ENCODE measurements at places on chromosomes 11 and 22.

DNA sequence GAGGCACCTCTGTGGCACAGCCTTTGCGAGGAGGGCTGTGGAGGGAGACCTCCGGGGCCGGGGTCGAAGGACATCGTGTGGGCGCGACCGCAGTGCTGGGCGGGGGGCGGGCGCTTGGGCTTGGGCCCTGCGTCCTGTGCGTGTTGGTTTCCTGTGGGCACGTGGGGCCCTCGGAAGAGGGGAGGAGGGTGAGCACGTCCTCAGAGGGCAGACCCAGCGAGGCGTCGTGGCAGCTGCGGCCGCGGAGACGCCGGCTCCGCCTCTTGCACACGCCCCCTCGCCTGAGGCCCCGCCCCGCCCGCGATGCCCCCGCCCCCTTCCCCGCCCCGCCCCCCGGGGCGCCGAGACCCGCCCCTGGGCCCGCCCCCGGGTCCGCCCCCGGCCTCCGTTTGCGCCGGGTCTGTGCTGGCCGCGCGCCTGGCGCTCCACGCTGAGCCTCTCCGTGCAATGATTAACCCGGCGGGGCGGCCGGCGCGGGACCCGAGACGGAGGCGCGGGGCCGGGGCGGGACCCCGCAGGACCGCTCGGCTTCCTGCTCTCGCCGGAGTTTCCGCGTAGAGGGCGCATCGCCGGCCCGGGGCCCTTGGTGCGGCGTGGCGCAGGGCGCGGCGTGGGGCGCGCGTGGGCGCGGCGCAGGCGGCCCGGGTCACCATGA lies at the start of gene PRR5:
Gene PRR5, plus strand, starts transcription at position 381 of the 655 bp plus-strand sequence. Its CDS starts 271 bp downstream, at position 652.
- DNase-seq, result peak; percentile 94

- no peak for DNase-seq
Measured at GRCh38 chr22:32868946-32869345, 67.4 kb downstream of the TIMP3 start.

DNA sequence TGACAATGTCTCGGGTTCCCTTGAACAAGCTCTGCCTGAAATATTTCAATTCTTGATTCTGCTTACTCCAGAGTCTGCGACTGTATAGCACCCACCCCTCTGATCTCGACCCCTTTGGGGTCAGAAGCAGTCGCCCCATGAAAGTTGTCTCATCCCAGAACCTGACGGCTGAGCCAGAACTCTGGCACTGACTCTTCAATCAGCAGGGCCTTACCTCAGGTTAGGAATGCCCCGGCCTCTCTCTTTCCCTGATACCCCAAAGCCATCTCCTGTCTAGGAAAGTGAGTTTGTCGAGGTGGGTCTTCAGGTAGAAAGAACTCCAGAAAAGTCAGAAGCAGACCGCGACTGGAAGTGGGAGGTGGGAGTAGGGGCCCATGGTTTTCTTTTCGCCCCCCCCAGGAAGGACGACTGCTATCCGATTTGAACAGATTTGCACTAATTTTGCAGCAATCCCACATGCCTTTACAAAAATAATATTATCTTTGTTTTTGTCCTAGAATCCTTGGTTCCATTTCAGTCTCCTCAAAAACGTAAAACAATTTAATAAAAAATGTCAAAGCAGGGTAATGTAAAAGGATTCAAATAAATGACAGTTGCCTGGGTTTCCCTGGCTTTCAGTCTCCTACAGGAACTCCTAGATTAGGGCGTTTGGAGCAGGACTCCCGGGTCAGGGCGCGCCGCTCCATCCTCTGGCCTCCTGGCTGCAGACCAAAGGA lies 898 bp upstream of the ROBO3 start:
- DNase-seq, result no peak

- DNase-seq, result no peak
Measured at GRCh38 chr11:102427068-102427467, 25.5 kb downstream of the TMEM123 start.

DNA sequence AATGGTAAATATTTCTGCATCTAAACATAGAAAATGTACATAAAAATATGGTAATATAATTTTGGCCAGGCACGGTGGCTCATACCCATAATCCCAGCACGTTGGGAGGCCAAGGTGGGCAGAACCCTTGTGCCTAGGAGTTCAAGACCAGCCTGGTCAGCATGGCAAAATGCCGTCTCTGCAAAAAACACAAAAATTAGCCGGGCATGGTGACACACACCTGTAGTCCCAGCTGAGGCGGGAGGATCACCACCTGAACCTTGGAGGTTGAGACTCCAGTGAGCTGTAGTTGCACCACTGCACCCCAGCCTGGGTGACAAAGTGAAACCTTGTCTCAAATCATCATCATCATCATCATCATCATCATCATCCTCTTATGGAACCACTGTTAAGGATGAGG lies 230.6 kb upstream of the NCAM1 start:
- no peak for DNase-seq

- DNase-seq, result no peak
Measured at GRCh38 chr11:22703591-22703990, 37.2 kb downstream of the GAS2 start.

- DNase-seq, result peak; percentile 45
Measured at GRCh38 chr22:16973591-16974297, 34.3 kb downstream of the GAB4 start.

Data from activated CD4-positive, alpha-beta T cell treated with anti-CD3 and anti-CD28 coated beads, Interleukin-2, amount 10 ng/mL, durations not matched to agents 24 days and 14 days (primary cell).